ENCODE measurements at places on chromosomes 1 and 21.

DNA sequence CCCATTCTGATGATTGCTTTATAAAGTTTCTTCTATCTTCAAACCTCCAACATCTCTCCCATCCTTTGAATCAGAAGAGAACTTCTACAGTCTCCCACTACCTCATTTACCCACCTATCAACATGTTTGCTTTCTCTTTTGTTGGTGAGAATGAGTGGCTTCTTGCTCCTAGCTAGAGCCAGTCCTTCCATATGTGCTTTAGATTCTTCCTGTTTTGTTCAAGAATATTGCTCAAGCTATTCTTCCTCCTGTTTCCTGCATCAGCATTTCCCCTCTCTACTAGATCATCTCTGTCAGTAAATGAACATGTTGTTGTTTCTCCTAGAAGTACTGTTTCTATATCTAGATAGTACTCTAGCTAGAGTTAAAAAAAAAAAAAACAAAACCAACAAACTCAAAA, 6.3 kb downstream of the ATF6 start:
- DNase-seq: no peak

- DNase-seq: no peak
Measured at GRCh38 chr1:70667494-70668170, 256.6 kb downstream of the CTH start.

- no peak for DNase-seq
Measured at GRCh38 chr1:78401148-78401547, 89.6 kb upstream of the PTGFR start.

DNA sequence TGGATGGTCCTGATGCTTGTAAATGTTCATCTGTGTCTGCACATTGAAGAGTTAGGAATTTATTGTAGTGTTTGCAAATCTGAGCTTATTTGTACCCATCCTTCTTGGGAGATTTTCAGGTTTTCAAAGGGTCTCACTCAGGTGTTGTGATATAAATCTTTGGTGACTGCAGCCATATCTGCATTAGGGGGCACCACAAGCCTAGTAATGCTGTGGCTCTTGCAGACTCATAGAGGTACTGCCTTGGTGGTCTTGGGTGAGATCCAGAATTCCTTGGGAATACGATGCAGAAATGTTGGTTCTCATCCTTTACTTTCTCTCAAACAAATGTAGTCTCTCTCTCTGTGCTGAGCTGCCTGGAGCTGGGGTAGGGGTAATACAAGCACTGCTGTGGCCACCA, 405.9 kb downstream of the TTLL7 start:
- no peak for DNase-seq

GRCh38 chr1:172401892-172402291, 18.6 kb upstream of the C1orf105 start:
- DNase-seq: peak; percentile 50

Measured in left hindlimb (tissue), 1 donor.